Mesendoderm (in vitro differentiated cells): ENCODE measurements at places on chromosomes 4 and X.

DNA sequence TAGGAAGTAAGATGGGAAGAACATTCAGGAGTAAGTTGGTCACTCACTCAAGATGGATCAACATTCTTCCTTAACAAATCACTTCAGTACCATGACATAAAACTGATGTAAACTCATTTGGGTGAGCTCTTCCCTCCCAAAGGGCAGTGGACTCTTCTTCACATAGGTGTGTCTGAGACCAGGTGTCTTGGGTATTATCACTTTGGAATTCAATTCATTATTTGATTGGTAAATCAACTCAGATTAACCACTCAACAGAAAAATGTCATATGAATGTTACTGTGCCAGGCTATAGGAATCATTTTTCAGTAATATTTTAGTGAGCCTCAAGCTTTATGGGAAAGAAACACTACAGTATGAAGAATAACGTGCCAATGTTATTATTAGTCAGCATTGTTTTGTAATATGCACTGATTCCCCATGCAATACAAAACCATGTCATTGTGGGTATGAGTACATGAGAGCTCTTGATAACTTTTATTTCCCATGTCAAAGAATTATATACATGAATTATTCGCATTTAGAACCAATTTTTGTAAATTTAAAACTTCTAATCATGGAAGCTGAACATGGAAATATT is 58.6 kb upstream of the ETNPPL start:
- no peak for DNase-seq

- peak; percentile 81 for DNase-seq
Measured at GRCh38 chr4:128362760-128363159, 75.1 kb upstream of the PGRMC2 start.

DNA sequence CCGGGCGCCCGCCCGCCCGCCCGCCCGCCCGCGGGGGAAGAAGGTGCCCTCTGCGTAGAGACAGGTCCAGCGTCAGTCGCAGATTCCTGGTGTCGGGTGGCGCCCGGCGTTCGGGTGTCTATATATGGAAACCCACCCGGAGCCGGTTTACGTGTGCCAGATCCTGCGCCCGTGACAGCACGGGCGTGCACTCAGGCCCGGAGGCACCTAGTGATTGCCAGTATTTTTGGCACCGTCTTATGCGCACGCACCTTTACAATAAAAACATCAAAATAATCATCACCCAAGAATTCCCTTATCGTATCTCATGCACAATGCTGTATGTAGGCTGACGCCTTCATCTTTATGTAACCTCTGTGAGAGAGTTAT is 519 bp downstream of the SLC25A4 start:
- no peak for DNase-seq

DNA sequence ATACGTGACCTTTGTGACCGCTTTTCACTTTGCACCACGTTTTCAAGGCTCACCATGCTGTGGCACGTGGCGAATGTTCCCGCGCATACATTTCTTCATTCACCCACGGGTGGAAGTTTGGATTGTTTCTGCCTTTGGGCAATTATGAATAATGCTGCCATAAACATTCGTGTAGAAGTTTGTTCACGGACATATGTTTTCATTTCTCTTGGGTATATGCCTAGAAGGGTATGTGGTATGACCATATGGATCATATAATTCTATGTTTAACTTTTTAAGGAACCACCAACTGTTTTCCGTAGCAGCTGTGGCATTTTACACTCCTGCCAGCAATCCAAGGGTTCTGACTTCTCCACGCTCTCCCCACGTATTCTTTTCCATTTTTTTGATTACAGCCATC is 60.9 kb upstream of the MXD4 start:
- no peak for DNase-seq

GRCh38 chrX:96564595-96564994 is 120.0 kb upstream of the DIAPH2 start:
- no peak for DNase-seq

- DNase-seq = no peak
Measured at GRCh38 chr4:183996868-183997267, 91.8 kb downstream of the STOX2 start.

DNA sequence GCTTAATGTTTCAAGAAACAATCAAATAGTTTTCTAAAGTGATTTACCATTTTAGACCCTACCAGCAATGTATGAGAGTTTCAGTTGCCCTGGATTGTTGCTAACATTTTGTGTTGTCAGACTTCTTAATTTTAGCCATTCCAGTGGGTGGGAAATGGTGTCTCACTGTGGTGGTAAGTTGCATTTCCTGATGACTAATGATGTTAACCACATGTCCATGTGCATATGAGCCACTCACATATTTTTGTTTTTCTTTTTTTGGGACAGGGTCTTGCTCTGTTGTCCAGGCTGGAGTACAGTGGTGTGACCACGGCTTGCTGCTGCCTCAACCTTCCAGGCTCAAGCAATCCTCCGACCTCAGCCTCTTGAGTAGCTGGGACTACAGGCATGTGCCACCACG is 48.3 kb downstream of the MED28 start:
- DNase-seq = no peak

DNA sequence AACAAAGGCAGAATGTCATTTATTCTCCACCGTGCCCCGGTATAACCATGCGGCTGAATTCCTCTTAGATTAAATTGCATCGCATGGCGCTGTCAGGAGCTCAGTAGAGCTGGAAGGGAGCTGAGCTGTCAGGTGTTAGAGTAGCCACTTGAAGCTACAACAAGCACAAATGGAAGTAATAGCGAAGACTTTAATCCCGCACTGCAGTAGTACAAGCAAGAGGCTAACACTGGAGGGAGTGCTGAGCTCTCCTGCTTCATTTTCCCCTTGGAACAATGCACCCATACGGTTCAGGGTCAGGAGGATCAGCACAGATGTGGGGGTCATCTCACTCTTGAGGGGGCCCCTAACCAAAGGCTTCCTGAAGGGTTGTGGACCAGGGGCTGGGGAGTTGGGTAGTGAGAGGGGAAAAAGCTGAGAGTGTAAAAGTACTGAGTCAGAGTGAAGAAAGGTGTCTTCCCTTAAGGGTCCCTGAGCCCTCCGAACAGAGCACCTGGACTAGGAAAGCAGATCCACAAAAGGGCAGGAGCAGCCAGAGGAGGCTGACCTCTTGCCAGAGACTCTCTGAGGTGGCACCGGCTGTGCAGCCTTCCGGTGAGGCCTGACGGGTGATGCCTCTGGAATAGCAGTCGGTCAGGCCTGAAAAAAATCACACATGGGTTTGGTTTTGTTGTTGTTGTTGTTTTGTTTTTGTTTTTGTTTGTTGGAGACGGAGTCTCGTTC is 36.0 kb upstream of the CBR4 start:
- DNase-seq = peak; percentile 63

- DNase-seq = peak; percentile 70
Measured at GRCh38 chr4:26263165-26263564, 57.6 kb upstream of the RBPJ start.

- no peak for DNase-seq
Measured at GRCh38 chrX:40908026-40908425, 172.7 kb upstream of the MED14 start.

DNA sequence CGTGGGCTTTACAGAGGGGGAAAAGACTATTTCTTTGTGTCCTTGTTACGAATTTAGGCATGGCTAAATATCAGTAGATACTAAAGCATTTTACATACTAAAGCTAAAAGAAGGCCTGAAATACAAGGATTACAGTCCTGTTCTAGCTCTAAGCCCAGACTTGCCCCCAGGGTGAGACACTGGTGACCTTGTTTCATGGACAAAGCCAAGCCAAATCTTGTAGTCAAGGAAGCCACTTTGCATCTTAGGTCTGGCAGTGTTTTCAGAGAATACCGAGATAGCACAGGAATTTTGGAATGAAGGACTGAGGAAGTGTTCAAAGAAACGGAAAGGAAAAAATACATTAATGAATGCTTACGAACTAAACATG is 733 bp upstream of the G3BP2 start:
- peak; percentile 76 for DNase-seq

- DNase-seq = no peak
Measured at GRCh38 chr4:137267024-137267423, 265.3 kb downstream of the PCDH18 start.

DNA sequence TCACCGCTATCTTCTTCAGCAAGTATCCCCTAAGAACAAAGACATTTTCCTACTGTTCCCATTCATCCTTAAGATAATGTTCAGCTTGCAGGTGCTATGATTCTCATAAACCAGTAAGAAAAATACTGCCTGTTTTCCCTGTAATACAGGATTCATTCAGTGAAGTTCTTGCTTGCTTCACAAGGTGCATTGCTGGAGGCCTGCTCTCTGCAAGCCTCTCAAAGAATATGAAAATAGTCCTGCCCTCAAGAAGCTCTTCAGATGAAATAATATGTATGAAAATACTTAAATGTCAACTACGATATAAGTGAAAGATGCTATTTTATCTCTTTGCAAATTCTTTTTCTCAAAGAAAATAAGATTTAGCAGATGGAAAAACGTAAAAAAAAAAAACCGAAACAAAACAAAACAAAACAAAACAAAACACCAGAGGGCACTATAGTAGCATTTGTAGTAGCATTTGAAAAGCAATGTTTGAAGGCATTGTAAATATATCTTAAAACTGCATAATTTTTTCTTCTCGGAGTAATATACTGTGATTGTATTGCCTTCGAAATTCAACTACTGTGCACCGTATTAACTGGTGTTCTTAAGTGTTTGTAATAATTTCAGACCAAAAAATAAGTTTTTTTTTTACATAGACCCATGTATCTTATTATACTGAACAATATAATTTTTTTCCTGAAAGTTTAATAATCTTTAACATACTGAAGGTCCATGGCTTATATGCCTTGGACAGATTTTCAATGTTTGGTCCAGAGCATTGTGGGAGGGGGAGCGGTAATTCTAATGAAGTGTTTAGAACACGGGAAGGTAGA is 26.0 kb downstream of the ADH4 start:
- no peak for DNase-seq

DNA sequence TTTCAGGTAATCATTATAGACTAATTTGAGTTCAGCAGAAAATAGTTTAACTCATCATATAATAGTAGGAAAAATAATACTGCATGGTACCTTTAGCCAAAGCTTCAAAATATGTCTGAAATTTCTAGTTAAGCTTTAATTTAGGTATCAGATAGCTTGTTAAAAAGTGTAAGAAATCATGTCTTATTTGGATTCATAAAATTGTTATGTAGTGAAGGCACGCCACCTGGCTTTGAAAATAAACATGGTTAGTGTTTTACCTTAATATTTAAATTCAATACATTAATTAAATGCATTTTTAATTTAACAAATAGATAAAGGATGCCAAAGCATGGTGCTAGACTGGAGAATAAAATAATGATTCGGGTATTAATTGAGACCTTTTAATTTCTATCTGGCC is 211.4 kb downstream of the FSTL5 start:
- no peak for DNase-seq
